ENCODE measurements at places on chromosomes 16 and 17.

DNA sequence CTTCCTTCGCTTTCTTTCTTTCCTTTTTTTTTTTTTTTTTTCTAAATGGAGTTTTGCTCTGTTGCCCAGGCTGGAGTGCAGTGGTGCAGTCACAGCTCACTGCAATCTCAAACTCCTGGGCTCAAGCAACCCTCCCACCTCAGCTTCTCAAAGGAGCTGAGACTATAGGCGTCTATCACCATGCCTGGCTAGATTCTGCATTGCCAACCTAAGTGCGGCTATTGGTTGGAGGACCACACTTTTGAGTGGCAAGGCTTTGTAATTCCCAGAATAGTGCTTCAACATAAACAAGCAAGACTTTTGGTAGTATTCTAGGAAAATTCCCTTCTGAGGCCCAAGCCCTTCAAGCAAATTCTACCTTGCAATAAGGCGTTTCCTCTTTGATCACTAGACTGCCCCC is 107.8 kb downstream of the YPEL2 start:
- no peak for DNase-seq

- DNase-seq, result peak; percentile 20
These were observed 8.5 kb downstream of the CCL18 start for GRCh38 chr17:36072431-36073121.

DNA sequence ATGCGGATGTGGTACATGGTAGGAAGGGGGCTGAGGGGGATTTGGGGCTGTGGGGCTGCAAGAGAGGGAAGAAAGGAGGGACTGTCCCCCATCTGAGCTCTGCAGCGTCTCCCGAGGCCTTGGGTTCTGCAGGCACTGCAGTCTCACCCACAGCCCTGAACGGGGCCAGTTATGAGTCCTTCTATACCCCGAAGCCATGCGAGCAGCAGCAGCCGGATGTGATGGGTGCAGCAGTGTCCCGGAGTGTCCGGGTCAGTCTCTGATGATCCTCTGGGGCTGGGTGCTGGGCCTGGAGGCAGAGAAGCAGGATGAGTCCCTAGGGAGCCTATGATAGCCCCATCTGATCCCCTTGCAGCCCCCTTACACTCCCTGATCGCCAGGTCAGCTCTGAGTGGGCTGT is 41.5 kb downstream of the CPNE2 start:
- DNase-seq, result no peak

- DNase-seq, result no peak
These were observed 2.3 kb upstream of the ELOB start for GRCh38 chr16:2779151-2779920.

DNA sequence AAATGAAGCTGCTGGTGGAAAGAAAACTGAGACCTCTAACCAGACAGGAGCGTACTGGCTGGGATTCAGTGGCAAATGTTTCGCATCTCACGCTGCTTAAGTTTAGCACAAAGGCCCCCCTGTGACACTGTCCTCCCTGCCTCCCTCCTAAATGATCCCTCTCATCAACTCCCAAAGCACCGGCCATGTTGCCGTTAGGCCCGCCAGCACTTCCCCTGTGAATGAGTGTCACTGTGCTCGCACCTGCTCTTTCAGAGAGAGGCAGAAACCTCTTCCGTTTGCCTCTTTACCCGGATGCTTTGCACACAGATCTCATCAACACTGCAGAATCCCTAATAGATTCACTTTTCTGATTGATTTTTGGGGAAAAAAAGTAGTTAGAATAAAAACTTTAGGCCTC is 26.5 kb downstream of the MBTPS1 start:
- no peak for DNase-seq

- DNase-seq, result peak; percentile 16
These were observed 11.4 kb downstream of the ZNF629 start for GRCh38 chr16:30775392-30776188.

GRCh38 chr17:48613862-48614694 is 1.0 kb downstream of the HOXB8 start:
- DNase-seq, result no peak

- DNase-seq, result peak; percentile 5
These were observed 28.6 kb downstream of the SLC38A8 start for GRCh38 chr16:84013787-84014569.

DNA sequence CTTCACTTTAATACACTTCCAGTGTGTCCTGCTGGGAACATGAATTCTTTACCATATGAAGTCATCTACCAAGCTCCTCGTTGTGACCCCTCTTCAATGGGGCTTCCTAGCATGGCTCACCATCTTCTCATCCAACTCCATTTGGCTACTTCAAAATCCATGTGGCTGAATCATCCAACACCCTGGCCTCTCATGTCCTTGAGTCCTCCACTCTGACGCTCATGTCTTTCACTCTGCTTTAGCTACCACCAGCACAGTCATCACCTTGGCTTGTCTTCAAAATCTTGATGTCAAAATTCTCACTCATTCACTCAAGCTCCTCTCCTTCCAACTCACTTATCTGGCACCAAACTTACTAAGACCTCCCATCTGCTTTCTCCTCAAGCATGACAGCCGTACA is 35.8 kb downstream of the AMFR start:
- no peak for DNase-seq

GRCh38 chr17:43553573-43553972 is 7.4 kb upstream of the ETV4 start:
- DNase-seq, result no peak

GRCh38 chr17:32755045-32755805 is 121.7 kb downstream of the MYO1D start:
- DNase-seq, result no peak

DNA sequence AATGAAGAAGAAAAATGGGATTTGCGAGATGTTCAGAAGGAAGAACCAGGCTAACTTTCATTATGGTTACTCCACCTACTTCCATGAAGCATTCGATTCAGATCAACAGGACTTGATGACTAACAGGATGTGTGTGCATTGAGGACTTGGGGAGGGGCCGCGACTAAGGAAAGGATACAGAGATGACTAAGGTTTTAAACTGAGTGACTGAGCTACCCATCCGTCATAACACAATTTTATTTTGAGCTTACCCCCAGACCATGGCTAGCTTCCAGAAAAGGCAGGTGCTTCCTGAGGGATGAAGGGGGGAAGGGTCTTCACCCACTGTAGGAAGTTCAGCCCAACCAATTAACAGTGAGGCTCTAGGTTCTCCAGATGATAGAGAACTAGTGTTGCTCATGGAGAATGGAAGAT is 2.5 kb upstream of the CDYL2 start:
- peak; percentile 39 for DNase-seq

- no peak for DNase-seq
These were observed 6.7 kb upstream of the ABCC3 start for GRCh38 chr17:50627782-50628601.

GRCh38 chr17:19019041-19019941 is 14.7 kb upstream of the FAM83G start:
- no peak for DNase-seq

GRCh38 chr17:30323895-30324319 is 9.9 kb downstream of the TMIGD1 start:
- peak; percentile 3 for DNase-seq

DNA sequence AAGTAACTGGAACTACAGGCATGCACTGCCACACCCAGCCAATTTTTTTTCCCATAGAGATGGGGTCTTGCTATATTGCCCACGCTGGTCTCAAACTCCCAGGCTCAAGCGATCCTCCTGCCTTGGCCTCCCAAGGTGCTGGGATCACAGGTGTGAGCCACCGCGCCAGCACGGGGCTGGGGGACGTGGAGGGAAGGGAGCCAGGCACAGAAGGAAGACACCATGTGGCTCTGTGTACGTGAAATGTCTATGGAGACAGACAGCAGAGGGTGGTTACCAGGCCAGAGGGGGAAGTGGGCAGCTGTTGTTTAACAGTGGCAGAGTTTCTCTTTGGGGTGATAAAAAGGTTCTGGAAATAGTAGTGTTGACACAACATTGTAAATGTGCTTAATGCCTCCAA is 4.6 kb upstream of the PIEZO1 start:
- no peak for DNase-seq

DNA sequence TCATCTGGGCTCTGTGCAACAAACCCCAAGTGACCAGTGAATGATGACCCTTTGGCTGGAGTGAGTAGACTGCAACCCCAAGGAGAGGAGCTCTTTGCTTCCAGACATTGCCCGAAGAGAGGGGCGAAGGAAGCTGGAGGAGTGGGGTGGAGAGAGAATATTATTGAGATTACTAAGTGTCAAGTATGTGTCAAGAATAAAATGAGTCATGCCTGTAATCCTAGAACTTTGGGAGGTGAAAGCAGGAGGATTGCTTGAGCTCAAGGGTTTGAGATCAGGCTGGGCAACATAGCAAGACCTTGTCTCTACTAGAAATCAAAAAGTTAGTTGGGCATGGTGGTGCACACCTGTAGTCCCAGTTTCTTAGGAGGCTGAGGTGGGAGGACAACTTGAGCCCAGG is 142.0 kb upstream of the CCL2 start:
- DNase-seq, result no peak

GRCh38 chr16:54027558-54027957 is 259.0 kb downstream of the IRX3 start:
- no peak for DNase-seq

- peak; percentile 37 for DNase-seq
These were observed 2.5 kb upstream of the RAB11FIP4 start for GRCh38 chr17:31388770-31389656.

DNA sequence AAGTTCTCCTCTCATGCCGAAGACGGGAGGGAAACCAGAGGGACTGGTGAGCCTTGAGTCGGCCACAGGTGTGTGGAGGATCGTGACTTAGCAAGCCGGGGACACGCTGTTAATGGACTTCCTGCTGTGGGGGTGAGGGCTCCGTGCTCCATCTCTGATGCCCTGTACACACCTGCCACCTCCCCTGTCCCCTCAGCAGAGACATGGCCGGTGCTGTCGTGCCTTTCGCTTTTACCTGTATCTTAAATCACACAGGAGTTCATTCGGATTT is 75.9 kb upstream of the ZNF750 start:
- no peak for DNase-seq

- no peak for DNase-seq
These were observed 114.0 kb upstream of the GOT2 start for GRCh38 chr16:58847902-58848661.

DNA sequence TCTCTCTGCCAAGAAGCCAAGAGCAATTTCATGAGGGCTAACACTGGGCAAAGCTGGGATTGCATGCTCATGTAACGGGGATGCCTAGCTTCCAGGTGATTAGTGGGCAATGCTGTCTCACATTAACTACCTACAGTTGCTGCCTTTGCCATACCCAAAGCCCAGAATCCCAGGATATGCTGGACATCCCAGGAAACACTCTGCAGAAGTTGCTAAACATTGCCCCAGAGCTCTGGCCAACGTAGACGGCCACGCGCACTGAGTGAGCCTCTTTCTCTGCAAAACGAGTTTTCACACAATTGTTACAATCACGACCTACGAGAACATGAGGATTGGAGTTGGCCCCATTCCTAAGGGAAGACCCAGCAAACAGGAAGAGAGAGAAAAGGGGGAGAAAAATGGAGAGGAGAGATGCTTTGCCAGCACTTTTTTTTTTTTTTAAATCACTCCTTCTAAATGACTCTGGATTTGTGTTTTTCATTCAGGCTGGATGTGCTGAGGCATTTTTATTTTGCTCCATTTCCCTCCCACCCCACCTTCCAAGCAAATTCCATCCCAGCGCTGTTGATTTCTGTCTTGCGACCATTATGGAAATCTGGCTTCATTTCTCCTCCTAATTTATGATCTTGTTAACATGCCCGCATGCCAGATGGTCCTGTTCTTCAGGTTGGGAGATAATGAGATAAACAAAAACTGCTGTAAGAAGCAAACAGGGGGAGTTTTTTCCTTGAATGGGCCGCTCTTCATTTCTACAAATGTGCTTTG is 112.8 kb upstream of the DNAH9 start:
- no peak for DNase-seq

- no peak for DNase-seq
These were observed 21.4 kb upstream of the SPACA3 start for GRCh38 chr17:32970281-32970680.

DNA sequence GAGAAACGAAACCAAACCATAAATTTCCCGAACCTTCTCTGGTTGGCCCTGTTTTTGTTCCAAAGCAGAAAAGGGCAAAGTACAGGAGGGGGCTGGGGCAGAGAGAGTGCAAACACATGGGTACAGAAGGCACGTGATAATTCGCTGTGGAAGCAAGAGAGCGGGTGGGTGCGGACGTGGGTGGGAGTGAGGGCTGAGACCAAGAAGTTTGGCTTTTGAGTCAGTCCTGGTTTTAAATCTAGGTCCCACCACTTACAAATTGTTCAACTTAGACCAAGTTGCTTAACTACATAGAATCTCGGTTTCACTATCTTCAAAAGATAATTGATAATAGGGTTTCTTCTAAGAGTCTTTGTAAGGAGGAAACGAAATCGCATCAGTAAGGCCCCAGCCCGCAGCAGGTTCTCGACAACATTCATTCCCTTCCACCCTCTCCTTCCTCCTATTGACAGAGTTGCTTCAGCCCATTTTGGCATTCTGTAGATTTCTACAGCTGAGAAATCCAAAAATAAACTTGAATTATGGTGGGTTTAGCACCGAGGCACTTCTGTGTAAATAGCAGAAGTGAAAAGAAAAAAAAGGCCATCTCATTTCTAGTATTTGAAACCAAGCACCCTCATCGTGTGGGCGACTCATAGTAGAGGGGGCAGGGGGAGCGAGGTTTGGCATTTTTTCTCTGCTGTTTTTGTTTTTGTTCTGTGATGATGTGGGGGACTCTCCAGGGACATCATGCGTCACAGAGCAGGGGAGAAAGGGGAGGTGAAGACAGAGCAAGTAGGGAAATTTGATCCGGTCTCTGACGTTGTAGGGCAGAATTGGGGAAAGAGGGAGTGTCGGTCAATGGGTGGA is 33.6 kb upstream of the CCR7 start:
- DNase-seq, result peak; percentile 75

GRCh38 chr16:48536614-48537200 is 73.3 kb downstream of the N4BP1 start:
- no peak for DNase-seq

DNA sequence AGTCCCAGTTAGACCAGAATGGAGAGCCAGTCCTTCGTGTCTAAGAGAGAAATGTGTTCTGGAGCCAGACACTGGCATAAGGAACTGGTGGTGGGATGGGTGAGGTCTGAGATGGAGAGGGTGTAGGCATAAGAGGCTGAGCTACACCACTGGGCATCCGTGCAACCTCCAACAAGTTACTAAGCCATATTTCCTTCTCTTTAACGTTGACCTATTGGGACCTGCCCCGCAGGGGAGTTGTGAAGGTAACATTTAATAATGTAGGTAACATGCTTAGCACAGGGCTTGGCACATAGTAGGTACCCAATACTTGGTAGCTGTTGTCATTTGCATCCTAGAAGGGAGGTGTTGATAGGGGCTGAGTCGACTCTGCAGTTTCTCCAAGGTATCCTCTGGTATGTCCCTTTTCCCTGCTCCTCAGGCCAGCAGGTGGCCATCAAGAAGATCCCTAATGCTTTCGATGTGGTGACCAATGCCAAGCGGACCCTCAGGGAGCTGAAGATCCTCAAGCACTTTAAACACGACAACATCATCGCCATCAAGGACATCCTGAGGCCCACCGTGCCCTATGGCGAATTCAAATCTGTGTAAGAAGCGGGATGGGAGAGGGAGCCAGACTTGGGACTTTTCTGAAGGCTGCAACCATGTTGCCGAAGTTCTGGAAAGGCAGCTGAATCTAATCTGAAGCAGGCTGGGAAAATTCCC is 1.2 kb downstream of the MAPK7 start:
- DNase-seq, result no peak
